ENCODE measurements at places on chromosomes 11 and 22.

- peaks cover 10% of the 10 kb centered on the region for H3K36me3 ChIP-seq
- no peaks in the 10 kb centered on the region for H3K27me3 ChIP-seq
- no peak for DNase-seq
These were observed 10.7 kb upstream of the SIPA1 start for GRCh38 chr11:65627202-65627601.

DNA sequence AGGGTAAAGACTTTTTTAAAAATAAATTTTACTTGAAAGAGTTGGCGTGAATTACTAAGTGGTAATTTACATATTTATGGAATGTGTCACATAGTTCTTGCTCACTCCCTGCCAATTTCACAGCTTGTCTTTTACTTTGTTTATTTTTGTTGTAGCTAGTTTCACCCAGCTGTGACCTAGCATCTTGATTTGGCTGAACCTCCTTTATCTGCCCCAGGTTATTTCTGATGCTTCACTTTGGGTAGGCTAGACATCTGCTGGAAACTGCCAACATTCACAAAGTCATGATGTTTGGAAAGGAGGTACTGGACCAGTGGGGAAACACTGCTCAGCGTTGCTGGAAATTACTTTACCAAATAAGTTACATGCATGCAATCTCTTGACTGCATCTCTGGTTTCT, 1676.0 kb upstream of the RAG2 start:
- H3K4me3 ChIP-seq: no peak overlapping the region
- DNase-seq: no peak
- no peak overlapping the region for H3K27ac ChIP-seq
- no peaks in the 10 kb centered on the region for H3K27me3 ChIP-seq
- no peaks in the 10 kb centered on the region for H3K36me3 ChIP-seq

- DNase-seq: no peak
- H3K4me3 ChIP-seq: no peak overlapping the region
- H3K4me1 ChIP-seq: no peaks in the 10 kb centered on the region
These were observed 277.5 kb downstream of the KIRREL3 start for GRCh38 chr11:126722956-126723664.

GRCh38 chr22:35598396-35598710, 18.8 kb downstream of the MB start:
- H3K4me3 ChIP-seq: no peak overlapping the region
- no peaks in the 10 kb centered on the region for H3K4me1 ChIP-seq
- DNase-seq: no peak
- no peaks in the 10 kb centered on the region for H3K36me3 ChIP-seq

DNA sequence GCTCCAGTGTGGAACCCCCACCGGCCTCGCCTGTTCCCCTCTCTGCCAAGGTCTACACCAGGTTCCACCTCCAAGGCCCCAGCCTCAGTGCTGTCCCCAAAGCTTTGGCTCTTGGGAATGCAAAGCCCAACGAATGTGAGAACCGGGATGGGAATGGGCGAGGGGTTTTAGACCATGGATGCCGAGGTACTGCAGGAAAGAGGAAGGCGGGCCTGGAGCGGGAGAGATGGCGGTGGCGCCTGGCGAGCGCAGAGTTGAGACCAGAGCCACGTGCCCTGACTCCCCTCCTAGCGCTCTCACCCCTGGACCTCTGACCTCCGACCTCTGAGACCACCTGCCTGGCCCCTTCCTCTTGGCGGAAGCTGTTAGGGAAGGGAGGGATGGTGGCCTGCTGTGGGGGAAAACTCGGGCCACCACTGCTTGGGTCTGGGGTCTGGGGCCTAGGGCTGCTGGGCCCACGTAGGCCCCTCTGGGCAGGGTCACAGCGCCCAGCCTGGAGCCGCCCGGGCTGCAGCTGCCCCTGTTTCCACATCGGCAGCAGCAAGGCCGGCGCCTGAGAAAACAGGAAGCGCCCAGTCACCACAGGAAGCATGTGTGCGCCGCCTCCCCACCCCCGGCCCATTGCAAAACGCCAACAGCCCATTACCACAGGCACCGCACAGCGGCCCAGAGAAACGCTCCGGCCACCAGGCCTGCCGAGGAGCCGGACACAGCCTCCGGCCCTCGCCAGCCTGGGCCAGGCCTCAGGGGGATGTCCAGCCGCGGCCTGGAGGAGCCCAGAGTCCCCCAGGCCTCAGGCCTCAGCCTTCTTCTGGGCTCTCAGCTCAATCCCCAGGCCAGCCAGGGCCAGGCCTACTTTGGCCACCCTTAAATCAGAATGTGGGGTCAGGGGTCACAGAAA, 13.8 kb upstream of the SLC39A13 start:
- peaks cover 15% of the 10 kb centered on the region for H3K4me1 ChIP-seq
- DNase-seq: peak; percentile 75
- peak overlapping the region; percentile 84 for H3K27ac ChIP-seq
- no peaks in the 10 kb centered on the region for H3K36me3 ChIP-seq
- peak overlapping the region; percentile 62 for H3K4me3 ChIP-seq
- no peaks in the 10 kb centered on the region for H3K27me3 ChIP-seq

DNA sequence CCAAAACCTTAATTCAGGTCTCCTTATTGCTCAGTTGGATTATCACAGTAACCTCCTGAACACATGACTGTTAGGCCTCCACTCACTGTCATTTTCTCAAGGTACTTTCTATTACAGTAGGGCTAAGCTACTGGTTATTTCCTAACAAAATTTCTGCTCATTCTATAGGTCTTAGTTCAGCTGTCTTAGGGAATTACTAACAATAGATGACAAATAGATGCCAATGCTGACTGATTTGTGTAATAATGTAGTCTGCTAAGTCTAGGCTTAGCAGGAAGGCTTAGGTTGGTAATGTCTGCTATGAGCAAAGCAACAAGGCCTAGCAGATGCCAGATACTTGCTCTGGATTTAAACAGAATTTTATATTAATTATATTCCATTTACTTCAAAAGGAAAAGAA, 58.1 kb downstream of the RSF1 start:
- no peak for DNase-seq
- peaks cover 29% of the 10 kb centered on the region for H3K4me1 ChIP-seq
- H3K4me3 ChIP-seq: no peak overlapping the region
- no peak overlapping the region for H3K27ac ChIP-seq
- peaks cover 15% of the 10 kb centered on the region for H3K36me3 ChIP-seq

DNA sequence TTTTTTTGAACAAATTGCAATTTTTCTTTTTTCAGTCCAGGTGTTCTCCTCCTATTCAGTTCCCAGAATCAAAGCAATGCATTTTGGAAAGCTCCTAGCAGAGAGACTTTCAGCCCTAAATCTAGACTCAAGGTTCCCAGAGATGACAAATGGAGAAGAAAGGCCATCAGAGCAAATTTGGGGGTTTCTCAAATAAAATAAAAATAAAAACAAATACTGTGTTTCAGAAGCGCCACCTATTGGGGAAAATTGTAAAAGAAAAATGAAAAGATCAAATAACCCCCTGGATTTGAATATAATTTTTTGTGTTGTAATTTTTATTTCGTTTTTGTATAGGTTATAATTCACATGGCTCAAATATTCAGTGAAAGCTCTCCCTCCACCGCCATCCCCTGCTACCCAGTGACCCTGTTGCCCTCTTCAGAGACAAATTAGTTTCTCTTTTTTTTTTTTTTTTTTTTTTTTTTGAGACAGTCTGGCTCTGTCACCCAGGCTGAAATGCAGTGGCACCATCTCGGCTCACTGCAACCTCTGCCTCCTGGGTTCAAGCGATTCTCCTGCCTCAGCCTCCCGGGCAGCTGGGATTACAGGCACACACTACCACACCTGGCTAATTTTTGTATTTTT, 6.2 kb upstream of the UBE4A start:
- H3K27me3 ChIP-seq: no peaks in the 10 kb centered on the region
- peaks cover 35% of the 10 kb centered on the region for H3K4me1 ChIP-seq
- H3K27ac ChIP-seq: peak overlapping the region; percentile 67
- H3K4me3 ChIP-seq: no peak overlapping the region
- H3K36me3 ChIP-seq: peaks cover 37% of the 10 kb centered on the region
- no peak for DNase-seq

DNA sequence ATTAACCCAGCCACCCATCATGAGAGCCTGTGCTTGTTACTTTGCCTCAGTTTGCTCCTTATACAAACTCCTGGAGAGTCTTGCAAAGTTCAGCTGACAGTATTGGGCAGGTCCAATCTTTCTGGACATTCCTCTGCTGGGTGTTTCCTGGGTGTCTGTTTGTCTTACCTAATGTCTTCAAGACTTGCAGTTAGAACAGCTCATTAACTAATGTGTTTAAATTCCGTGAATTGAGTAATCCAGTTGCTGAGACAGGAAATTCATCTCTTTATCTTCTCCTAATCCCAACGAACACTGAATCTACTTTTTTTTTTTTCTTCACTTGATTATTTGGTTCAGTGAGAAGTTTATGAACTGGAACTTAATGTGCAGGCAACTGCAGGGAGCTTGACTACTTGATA, 20.6 kb downstream of the BCO2 start:
- H3K36me3 ChIP-seq: no peaks in the 10 kb centered on the region
- no peak overlapping the region for H3K27ac ChIP-seq
- no peak for DNase-seq
- no peaks in the 10 kb centered on the region for H3K27me3 ChIP-seq

- H3K36me3 ChIP-seq: no peaks in the 10 kb centered on the region
- H3K27ac ChIP-seq: peak overlapping the region; percentile 95
- DNase-seq: peak; percentile 65
- H3K4me3 ChIP-seq: peak overlapping the region; percentile 82
- H3K27me3 ChIP-seq: no peaks in the 10 kb centered on the region
These were observed 102.7 kb downstream of the MRTFA start for GRCh38 chr22:40533712-40534378.

DNA sequence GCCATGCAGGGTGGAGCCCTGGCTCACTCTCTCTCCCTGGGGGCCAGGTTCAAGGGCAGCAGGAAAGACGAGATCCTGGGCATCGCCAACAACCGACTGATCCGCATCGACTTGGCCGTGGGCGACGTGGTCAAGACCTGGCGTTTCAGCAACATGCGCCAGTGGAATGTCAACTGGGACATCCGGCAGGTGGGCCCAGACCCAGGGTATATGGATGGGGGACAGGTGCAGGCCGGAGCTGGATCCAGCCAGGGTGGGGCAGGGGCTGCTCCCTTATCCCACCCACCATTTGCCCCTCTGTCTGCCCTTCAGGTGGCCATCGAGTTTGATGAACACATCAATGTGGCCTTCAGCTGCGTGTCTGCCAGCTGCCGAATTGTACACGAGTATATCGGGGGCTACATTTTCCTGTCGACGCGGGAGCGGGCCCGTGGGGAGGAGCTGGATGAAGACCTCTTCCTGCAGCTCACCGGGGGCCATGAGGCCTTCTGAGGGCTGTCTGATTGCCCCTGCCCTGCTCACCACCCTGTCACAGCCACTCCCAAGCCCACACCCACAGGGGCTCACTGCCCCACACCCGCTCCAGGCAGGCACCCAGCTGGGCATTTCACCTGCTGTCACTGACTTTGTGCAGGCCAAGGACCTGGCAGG, 2.9 kb downstream of the TRPT1 start:
- no peak overlapping the region for H3K27ac ChIP-seq
- H3K27me3 ChIP-seq: no peaks in the 10 kb centered on the region
- H3K36me3 ChIP-seq: peaks cover 3% of the 10 kb centered on the region
- H3K4me1 ChIP-seq: peaks cover 21% of the 10 kb centered on the region

GRCh38 chr11:76327202-76327601, 53.7 kb downstream of the THAP12 start:
- H3K27me3 ChIP-seq: peaks cover 16% of the 10 kb centered on the region
- DNase-seq: no peak
- no peaks in the 10 kb centered on the region for H3K36me3 ChIP-seq
- peaks cover 20% of the 10 kb centered on the region for H3K4me1 ChIP-seq
- H3K4me3 ChIP-seq: no peak overlapping the region

DNA sequence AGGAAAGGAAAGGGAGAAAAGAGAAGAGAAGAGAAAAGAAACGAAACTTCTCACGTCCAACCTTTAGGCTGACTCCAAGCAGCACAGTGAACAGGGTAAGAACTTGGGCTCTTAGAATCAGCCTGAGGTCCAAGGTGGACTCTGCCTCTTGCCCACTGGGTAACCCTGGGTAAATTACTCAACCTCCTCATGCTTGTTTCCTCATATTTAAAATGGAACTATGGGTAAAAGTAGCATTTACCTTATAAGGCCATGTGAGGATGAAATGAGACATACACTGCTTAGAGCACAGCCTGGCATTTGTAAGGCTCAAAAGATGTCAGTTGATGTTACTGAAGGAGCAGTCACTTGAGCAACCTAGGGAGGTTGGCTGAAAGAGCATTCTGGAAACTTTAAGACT, 107.9 kb downstream of the C11orf58 start:
- no peak for DNase-seq
- no peaks in the 10 kb centered on the region for H3K27me3 ChIP-seq
- no peak overlapping the region for H3K27ac ChIP-seq
- H3K36me3 ChIP-seq: peaks cover 4% of the 10 kb centered on the region
- H3K4me3 ChIP-seq: no peak overlapping the region
- H3K4me1 ChIP-seq: no peaks in the 10 kb centered on the region

- no peak for DNase-seq
- peaks cover 10% of the 10 kb centered on the region for H3K27me3 ChIP-seq
- peaks cover 10% of the 10 kb centered on the region for H3K4me1 ChIP-seq
These were observed 42.9 kb downstream of the ABTB2 start for GRCh38 chr11:34314936-34315335.

GRCh38 chr11:16806791-16807190, 68.3 kb downstream of the C11orf58 start:
- no peak overlapping the region for H3K4me3 ChIP-seq
- H3K27ac ChIP-seq: no peak overlapping the region
- no peaks in the 10 kb centered on the region for H3K4me1 ChIP-seq
- H3K27me3 ChIP-seq: no peaks in the 10 kb centered on the region
- no peak for DNase-seq

GRCh38 chr11:9028581-9028980, 24.8 kb upstream of the NRIP3 start:
- no peak overlapping the region for H3K4me3 ChIP-seq
- no peak overlapping the region for H3K27ac ChIP-seq
- no peaks in the 10 kb centered on the region for H3K4me1 ChIP-seq
- DNase-seq: no peak
- peaks cover 14% of the 10 kb centered on the region for H3K27me3 ChIP-seq
- no peaks in the 10 kb centered on the region for H3K36me3 ChIP-seq

DNA sequence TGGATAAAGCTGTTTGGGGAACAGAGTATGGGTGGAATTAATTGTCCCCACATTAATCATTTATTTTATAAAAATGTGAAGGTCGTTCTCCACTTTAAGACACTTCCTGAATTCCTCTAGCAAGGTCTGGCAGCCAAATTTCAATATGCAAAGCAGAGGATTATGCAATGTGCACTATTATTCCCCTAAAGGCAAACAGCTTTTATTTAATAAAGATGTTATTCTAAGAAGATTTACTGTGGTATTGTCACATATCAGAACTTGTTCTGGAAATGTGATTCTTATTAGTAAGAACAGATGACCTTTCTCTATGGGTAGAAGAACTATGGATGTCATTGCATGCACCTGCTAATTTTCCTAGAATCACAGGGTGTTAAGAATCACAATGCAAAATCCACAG, 1128.8 kb upstream of the CCDC90B start:
- no peak overlapping the region for H3K27ac ChIP-seq
- no peaks in the 10 kb centered on the region for H3K36me3 ChIP-seq
- no peak overlapping the region for H3K4me3 ChIP-seq
- no peaks in the 10 kb centered on the region for H3K4me1 ChIP-seq
- no peaks in the 10 kb centered on the region for H3K27me3 ChIP-seq

GRCh38 chr11:43377389-43377788, 18.7 kb downstream of the TTC17 start:
- DNase-seq: no peak
- peaks cover 8% of the 10 kb centered on the region for H3K4me1 ChIP-seq
- H3K27ac ChIP-seq: no peak overlapping the region
- H3K27me3 ChIP-seq: no peaks in the 10 kb centered on the region
- H3K36me3 ChIP-seq: no peaks in the 10 kb centered on the region

Measured in activated T-cell treated with anti-CD3 and anti-CD28 coated beads, Interleukin-2, amount 50 U/mL, for 72 hours (primary cell).